ENCODE measurements at places on chromosomes 6 and 20.

DNA sequence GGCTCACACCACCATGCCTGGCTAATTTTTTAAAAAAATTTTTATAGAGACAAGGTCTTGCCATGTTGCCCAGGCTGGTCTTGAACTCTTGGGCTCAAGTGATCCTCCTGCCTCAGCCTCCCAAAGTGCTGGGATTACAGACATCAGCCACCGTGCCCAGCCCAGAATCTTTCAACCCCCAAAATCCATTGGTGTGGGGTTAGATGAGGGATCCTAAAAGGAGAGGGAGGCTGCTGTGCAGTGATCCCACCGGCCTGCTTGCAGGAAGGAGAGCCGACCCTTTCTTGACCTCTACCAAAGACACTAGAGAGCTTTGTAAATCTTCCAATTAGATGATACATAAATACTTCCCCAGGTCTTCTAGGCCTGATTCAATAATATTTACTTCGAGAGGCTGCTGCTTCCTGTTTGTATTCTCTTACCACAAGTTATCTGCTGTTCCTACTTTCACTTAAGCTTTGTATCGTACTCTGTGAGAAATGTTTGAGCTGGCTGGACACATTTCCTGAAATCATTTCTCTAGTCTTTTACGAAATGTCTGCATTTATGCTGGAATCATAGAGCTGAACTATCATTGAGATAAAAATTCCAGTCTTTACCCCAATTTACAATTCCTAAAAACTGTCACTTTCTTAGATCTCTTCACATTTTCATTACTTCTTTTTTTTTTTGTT is 49.3 kb upstream of the IER3 start:
- DNase-seq = no peak

DNA sequence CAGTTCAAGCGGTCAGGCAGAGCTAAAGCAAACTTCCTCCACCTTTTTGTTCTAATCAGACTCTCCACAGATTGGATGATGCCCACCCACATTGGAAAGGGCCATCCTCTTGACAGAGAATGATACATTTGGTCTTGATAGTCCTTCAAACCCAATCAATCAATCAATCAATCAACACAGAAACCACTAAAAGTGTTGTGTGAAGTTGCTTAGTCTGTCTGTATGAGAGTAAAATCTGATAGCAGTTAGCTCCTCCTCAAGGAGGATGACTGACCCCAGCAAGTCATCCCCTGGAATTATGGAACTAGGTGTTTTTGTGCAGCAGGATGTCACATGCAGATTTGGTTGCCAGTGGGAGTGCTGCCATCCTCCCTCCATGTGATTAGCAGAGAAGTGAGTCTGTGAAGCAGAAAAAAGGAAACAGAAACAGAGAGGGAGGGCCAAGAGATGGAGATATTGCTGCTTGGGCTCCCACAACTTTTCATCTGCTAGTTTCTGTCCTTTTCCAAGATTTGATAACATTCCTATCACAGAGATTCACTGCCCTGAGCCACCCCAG is 32.0 kb upstream of the SSTR4 start:
- no peak for DNase-seq

DNA sequence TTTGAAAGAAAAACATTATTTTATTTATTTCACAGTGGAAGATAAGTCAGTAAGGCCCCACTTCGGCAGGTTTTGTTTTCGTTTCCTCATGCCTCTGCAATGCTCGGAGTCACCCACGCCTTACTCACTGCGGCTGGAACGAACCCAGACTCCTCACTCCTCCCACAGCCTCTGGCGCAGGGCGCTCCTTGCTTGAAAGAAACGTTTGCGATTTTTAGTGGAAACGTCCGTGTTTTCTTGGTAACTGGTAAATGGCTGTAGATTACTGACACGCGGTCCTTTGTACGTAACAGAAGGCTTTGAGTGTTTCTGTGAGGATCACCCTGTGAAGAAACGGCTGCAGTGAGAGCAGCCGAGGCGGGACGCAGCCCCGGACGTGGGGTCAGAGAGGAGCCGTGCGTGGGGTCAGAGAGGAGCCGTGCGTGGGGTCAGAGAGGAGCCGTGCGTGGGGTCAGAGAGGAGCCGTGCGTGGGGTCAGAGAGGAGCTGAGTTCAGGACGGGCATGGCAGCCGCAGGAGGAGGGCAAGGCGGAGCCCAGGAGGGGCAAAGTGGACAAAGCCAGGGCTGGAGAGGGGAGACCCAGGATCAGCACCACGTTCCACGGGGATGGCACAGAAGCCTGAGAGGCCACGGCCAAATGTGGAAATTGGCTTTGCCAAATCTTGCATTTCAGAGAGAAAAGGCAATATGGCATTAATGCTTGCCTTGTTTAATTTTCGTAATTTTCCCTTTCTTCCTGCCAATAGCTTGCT is 198.6 kb upstream of the THBS2 start:
- DNase-seq = no peak

GRCh38 chr6:621931-622330 is 35.0 kb downstream of the HUS1B start:
- peak; percentile 25 for DNase-seq

DNA sequence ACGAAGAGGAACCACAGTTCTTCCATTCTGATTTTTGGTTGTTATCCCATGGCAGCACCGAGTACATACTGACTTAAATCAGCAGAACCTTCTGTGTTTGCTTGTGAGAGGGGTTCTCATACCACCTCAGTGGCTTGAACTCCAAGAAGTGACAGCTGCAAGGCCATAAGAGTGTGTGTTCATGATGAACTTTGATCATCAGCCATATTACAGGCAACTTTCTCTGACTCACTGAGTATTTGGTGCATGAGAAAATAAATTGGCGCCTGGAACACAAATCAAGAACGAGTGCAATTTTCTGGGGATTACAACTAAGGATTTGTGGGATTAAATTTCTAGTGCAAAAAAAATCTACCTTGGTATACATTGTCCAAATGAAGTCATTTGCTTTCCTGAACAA is 68.9 kb downstream of the CYP39A1 start:
- no peak for DNase-seq

DNA sequence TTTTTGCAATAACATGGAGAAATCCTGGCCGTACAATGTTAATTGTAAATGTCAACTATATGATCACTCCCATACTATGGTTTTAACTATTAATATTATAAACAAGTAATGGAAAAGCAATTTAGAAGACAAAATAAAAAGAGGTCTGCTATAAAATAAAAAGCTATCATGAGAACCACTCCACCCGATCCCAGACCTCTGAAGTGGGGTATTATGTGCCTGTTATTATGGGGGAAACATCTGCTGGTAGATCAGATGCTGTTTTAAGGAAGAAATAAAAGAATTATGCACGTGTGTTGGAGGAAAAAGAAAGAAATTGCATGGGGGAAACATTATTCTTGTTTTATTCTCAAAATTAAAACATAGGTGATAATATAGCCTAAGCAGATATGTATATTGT is 615.7 kb upstream of the ARID1B start:
- DNase-seq = no peak

GRCh38 chr6:117733341-117733740 is 58.1 kb downstream of the NUS1 start:
- no peak for DNase-seq

- no peak for DNase-seq
These were observed 2.6 kb upstream of the CENPW start for GRCh38 chr6:126337323-126337722.

DNA sequence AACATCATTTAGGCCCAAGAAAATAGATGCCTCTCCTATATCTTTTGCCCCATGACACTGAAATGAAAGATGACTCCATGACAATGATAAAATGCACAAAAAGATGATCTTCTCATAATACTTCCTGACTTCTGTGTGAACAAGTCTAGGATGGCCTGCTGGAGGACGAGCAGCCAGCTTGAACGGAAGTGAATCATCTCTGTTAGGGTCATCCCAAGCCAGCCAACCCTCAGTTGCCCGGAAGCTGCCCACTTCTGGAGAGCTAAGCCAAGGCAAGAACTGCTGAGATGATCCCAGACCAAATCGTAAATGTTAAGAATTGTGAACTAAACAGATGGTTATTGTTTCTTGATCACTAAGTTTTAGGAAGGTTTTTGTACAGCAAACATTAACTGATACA is 249.7 kb upstream of the HS3ST5 start:
- DNase-seq = no peak

DNA sequence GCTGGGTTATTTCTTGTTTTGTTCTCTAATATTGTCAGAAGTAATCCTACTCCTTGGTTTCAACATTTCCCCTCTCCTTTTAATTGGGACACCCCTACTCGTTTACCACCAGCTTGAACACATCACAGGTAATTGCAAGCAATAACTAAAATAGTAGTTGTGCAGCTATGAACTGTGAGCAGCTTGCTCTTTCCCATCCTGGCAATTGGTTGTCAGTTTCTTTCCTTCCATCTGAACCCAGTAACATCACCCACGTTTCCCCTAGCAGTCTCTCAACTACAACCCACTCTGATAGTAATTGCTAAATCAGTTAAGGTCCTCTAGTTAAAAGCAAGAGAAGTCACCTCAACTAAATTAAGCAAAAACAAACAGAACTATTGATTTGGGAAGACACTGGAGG is 47.6 kb upstream of the GNRH2 start:
- no peak for DNase-seq

GRCh38 chr6:3196770-3197169 is 30.7 kb downstream of the TUBB2B start:
- DNase-seq = no peak

DNA sequence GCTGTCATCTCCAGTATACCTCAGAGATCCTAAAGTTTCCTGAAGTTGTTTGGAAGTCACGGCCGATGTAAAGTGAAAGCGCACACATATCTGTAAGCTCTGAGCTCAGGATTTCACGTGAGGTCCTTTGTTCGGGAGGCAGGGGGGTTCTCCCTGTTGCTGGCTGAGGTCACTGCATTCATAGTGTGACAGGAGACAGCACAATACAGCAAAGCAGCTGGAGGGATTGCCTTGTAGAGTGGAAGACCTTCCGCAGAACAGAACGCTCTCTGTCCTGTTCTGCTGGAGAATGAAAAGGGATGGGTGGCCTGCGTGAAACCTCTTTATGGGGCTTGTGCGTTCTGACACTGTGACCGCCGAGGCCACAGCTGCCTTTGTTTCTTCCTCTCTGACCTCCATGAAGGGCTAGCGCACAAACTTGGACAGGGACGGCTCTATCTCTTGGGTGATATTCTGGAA is 13.4 kb upstream of the SERPINB1 start:
- DNase-seq = peak; percentile 70

GRCh38 chr6:78810146-78810545 is 57.2 kb upstream of the IRAK1BP1 start:
- peak; percentile 58 for DNase-seq

DNA sequence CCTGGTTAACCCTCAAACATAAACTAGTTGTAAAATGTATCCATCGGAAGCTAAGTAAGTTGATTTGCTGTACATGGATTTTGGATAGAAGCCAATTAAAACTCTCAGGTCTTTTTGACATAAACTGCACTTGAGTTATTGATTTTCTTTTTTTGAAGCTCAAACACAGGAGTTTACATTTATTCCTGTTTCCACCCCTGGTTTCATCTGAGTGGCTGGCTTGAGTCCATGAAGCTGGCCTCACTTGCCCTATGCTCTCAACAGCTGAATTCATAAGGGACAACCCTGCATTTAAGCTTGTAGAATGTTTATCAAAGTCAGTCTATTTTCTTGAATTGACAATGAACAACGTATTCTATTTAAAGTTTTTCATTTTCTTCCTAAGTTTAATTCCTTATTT is 58.1 kb upstream of the PLEKHG1 start:
- no peak for DNase-seq

- no peak for DNase-seq
These were observed 97.5 kb downstream of the FAM120B start for GRCh38 chr6:170404036-170404435.

- DNase-seq = no peak
These were observed 28.9 kb downstream of the PSMB9 start for GRCh38 chr6:32882879-32883250.

Measured in retina (tissue), 1 donor.